ENCODE measurements at places on chromosomes 5 and 9. TPM values are rescaled to one million over a fixed set of nuclear protein-coding genes. Genes with fewer than 3 reads are reported as not detected.

Gene HACD4
- 1.8 TPM for total RNA-seq

Gene CCNI2
- 1.6 TPM for total RNA-seq

Gene EXOSC3
- 47.8 TPM for total RNA-seq

Gene F2R
- total RNA-seq = 2.3 TPM

Gene WNK2
- 173 TPM for total RNA-seq

Gene LOX
- total RNA-seq = 14.0 TPM
